ENCODE measurements at places on chromosomes 12 and 14.

GRCh38 chr12:72271451-72272090, 599 bp upstream of the TRHDE start:
- peak; percentile 77 for DNase-seq

DNA sequence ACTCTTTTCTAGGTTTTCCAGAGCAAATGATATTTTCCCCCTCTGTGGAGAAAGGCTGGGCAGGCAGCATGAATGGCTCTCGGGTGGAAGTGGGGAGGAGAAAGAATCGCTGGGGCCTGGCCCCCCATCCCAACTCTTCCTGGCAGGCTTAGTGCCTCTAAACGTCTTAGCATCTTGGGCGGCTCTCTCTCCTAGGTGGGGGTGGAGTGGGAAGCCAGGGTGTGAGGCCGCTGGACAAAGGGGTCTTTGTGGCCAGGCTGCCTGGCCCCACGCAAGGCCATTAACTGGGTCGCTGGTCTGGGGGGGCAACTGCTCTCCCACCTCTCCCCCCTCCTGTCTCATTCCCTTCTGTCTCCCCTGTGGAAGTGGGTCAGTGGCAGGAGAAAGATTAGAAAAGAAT, 4.7 kb downstream of the LRP1-AS start:
- DNase-seq: no peak

GRCh38 chr12:18436170-18436569, 174.9 kb downstream of the PIK3C2G start:
- DNase-seq: peak; percentile 37

DNA sequence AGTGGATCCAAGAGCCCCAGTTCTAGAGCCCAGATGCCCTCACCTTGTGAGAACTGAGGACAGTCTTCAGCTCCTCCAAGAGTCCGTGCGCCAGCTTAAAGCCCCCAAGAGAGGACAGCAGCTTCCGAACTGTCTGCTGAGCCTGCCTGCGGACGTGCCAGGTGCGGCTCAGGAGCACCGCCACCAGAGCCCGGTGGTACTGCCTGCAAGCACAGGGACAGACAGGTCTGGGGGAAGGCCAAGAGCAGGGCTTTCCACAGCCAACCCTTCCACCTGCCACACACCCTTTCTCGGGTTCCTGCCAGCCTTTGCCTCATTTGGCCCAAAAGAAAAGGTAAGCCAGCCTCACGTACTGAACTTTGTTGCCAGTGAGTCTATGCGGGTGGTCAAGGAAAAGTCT, 30.2 kb downstream of the GCN1 start:
- DNase-seq: no peak

GRCh38 chr12:51098611-51099010, 15.2 kb upstream of the CSRNP2 start:
- DNase-seq: peak; percentile 7

DNA sequence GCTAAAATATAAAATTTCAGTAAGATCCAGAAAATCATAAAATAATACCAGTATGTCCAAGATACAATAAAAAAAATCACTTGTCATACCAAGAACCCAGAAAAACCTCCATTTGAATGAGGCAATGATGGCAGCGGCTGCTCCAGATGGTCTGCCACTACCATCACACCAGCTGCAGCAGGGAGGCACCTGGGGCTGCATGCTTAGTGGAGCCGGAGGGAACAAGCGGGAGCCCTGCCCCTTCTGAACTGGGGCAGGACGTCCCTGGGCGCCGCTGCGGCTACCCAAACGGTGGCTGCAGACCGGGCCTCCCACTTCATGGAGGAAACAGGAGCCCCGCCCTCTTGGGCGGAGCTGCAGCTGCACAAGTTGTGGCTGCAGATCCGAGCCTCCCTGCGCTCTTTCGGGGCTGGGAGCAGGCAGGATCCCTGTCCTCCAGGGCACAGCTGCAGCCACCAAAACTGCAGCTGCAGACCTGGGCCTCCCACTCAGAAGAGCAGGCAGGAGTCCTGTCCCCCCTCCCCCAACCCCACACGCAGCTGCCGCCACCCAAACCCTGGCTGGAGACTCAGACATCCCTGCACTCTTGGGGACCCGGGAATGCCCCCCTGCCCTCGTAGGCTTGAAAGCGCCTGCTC, 36.1 kb upstream of the OR5AU1 start:
- DNase-seq: peak; percentile 71

DNA sequence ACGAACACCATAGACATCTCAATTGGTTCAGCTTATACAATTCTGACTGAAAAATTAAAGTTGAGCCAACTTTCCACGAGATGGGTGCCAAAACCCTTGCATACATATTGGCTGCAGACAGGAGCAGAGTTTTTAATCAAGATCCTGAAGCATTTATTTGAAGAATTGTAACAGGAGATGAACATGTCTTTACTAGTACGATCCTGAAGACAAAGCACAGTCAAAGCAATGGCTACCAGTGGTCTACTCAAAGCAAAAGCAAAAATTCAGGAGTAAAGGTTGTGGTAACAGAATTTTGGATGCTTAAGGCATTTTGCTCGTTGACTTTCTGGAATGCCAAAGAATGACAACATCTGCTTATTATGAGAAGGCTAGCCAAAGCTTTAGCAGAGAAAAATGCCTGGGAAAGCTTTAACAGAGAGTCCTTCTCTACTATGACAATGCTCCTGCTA, 20.7 kb downstream of the ZDHHC17 start:
- peak; percentile 68 for DNase-seq

GRCh38 chr14:32696325-32697091, 242.2 kb upstream of the NPAS3 start:
- DNase-seq: no peak

- DNase-seq: peak; percentile 67
Observed at GRCh38 chr12:118357257-118358007, 15.3 kb downstream of the TAOK3 start.

GRCh38 chr14:25832585-25832984, 765.2 kb downstream of the NOVA1 start:
- no peak for DNase-seq

- peak; percentile 99 for DNase-seq
Observed at GRCh38 chr12:52280796-52281560, 6.5 kb downstream of the KRT86 start.

DNA sequence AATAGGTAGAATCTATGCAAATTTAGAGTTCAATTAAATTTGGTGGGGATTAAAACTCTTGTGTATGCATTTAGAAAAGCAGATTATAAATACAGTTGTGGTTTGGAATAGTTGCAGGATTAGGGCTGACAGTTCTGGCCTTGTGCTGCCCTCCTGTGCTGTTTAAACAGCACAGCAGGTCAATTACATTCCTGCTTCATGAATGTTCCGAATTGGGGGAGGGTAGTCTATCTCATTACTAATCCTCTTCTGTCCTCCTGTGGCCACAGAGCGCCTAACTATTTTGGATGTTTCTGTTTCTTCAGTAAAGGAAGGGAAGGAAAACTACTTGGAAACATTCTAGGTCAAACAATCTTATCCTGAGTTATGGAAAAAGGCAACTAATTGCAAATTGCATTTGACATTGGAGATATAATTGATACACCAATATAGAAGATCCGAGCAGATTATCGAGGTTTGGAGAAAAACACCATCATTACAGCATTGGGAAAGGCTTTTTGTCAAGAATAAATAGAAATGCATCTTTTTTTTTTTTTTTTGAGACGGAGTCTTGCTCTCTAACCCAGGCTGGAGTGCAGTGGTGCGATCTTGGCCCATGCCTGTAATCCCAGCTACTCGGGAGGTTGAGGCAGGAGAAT, 8.7 kb upstream of the GPR19 start:
- peak; percentile 91 for DNase-seq

DNA sequence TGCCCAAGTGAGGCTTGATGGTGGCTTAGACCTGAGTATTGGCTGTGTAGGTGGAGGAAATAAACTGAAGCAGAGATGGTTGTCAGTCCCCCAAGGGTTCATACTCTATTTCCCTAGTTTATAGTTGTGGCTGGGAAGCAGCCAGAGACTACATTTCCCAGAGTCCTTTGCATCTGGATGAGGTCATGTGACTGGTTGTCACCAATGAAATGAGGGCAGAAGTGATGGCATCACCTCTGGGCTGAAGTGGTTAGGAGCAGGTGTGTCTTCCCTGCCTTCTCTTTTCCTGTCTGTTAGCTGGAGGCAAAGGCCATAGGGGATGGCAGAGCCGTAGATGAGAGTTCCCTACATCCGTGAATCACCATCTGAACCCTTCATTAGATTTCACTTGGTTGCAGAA, 16.3 kb upstream of the NOS1 start:
- no peak for DNase-seq

DNA sequence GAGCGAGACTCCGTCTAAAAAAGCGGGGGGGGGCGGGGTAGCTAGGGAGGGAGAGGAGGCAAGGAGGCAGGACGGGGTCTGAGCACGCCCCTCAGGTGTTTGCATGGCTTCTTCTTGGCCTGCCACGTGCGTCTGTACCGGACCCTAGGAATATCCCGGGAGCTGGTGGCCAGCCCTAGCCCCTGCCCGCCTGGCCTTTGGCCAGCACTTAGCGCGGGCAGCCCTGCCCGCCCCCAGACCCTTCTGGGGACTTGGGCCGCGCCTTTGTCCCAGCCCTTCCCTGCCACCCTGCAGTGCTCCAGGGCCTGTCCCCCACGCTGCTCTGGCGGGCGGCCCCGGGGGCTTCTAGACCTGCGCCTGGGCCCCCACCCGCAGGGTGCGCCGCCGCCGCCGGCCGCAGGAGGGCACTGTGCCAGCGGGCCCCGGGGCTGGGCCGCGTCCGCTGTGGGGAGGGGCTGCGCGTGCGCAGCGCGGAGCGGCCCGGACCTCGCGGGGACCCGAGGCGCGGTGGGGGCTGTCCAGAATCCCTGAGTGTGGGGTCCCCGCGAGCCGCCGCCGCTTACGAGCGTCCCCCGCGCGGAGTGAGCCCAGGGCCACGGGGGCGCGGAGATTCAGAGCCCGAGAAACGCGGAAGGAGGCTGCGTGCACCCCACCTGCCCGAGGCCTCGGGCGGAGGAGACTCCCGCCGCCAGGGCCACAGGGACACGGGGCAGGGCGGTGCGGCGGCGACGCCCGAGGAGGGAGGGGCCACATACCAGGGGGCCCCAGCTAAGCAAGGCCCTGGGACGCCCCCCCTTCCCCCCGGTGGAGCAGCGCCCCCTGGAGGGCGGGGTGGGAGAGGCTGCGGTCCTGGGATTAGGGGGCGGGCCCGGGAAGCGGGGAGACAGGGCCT, 21.0 kb downstream of the SLC25A29 start:
- peak; percentile 72 for DNase-seq

DNA sequence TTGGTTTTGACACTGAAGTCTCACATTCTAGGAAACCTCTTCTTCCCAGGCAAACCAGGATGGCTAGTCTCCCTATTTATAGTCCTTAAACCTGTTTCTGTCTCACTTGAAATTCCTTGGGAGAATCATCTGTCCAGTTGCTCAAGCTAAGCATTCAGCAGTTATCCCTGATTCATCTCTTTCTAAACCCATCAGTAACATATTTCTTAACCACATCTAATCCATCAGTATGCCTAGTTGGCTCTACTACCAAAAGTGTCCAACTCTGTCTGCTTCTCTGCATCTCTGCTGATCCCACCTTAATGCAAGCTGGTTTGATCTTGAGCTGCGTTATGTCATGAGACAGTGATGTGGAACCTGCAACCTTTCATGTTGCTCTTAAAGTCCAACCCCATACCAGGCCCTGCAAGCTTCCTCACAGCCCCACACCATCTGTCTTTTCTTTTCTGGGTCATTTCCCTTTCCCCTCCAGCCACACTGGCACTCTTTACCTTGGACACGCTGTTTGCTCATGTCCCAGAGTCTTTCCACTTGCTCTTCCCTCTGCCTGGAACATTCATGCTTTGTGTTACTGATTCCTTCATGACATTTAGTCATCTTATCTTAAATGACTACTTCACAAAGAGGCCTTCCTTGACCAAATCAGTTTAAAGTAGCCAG, 380.8 kb upstream of the RGS6 start:
- DNase-seq: peak; percentile 51

DNA sequence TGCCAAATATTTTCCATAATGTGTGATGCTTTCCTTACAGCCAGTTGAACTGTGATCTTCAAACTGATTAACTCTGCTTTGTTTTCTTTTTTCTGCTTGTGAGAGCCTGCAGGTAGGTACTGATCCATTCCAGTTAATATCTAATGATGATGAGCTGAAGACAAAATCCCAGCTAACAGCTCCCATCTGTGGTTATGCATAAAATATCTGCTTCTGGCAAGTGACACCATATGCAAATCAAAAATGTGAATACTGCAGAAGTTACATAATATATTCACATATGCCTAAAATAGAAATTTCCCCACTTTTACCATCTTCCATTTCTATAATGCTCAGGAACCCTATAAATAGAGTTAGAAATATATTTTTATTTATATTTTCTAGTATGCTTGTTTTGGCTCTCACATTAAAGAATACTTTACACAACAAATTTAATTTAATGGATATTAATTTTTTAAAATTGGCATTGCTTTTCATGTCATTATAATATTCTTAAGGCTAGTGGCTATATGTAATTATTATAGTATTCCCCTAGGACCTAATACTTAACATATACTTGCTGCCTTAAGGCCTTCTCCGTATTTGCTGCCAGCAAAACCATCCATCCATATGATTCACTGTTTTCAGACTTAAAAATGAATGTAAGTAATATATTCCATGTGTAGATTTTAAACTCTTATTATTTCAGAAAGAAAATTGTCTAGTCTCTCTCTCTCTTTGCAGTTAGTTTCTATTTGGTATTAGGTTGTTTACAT, 83.8 kb downstream of the CCER1 start:
- no peak for DNase-seq

DNA sequence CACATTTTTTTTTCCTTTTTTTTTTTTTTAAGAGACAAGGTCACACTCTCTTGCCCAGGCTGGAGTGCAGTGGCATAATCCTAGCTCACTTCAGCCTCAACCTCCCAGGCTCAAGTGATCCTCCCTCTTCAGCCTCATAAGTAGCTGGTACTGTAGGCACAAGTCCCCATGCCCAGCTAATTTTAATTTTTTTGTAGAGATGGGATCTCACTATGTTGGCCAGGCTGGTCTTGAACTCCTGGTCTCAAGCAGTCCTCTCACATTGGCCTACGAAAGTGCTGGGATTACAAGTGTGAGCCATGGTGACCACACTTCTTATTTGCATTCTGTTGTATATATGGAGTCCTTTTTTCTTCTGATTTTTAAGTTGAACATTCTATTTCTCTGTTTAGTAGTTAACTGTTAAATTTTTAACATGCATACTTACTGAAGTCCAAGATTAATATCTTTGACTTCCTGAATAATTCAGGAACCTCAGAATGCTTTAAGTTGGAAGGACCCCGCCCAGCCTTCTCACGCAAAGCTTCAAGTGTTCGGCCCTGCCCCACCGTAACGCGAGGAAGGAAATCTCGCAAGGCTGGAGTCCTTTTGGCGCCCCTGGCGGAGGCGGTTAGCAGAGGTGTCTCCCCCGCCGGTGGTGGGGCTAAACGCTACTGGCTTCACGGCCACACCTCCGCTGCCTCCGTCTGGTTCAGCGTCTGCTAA, 21.6 kb downstream of the SPATS2 start:
- DNase-seq: no peak

GRCh38 chr12:85076688-85077430, 40.7 kb downstream of the LRRIQ1 start:
- peak; percentile 61 for DNase-seq

- no peak for DNase-seq
Observed at GRCh38 chr14:97021571-97022168, 224.5 kb downstream of the VRK1 start.

Data from EL (cell line).